ENCODE measurements at places on chromosomes 1 and 21.

DNA sequence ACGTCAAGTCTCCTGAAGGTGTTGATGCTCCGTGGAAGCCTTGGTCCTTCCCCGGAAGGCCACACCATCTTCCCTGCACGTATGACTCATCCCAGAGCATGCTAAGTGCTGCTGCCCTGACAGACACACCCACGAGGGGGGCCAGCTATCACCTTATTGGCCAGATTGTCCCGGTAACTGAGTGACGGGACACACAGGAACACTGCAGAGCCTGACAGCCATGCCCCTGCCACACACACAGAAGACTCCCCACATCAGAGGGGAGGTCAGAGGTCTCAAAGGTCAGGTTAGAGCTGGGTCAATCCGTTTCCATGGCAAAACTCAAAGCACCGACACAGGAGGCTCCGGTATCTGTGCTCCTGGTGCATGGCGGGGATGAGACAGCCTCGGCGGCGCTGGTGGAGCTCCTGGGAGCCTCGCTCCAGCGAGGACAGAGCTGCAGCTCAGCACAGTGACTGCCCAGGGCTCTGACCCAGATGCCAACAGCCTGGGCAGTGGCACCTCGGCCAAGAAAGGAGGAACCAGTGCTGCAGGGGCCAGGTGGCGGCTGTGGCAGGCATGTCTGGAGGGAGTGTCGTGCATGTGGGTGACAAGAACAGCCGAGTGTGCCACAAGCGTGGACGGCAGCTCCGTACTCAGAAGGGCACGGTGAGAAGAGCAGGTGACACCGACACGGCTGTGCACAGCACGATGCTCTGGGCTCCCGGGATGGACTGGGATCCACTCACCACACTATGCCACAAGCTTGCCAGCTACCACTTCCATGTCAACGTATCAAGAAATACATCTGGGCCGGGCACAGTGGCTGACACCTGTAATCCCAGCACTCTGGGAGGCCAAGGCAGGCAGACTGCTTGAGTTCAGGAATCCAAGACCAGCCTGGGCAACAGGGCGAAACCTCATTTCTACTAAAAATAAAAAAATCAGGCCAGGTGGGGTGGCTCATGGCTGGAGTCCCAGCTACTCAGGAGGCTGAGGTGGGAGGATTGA, 14.8 kb upstream of the TMEM240 start:
- DNase-seq, result peak; percentile 81

- no peak for DNase-seq
Measured at GRCh38 chr21:29184037-29184436, 53.6 kb downstream of the MAP3K7CL start.

DNA sequence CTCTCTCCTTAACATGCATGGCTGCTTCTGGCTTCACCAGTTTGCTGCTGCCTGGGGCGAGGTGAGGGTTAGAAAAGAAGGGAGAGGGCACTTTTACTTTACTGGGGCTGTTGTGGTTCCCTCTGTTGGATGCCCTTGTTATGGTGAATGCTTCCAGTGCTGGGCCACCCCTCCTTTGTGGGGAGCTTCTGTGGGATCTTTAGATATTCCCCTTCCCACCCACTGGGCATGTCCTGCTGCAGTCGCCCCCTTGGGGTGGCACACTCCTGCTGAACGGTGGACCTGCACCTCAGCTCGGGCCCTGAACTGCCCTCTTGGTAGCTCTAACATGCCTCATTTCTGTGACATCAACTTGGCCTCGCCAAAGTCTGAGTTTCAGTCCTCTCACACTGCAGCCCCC, 6.0 kb downstream of the TNN start:
- DNase-seq, result no peak

DNA sequence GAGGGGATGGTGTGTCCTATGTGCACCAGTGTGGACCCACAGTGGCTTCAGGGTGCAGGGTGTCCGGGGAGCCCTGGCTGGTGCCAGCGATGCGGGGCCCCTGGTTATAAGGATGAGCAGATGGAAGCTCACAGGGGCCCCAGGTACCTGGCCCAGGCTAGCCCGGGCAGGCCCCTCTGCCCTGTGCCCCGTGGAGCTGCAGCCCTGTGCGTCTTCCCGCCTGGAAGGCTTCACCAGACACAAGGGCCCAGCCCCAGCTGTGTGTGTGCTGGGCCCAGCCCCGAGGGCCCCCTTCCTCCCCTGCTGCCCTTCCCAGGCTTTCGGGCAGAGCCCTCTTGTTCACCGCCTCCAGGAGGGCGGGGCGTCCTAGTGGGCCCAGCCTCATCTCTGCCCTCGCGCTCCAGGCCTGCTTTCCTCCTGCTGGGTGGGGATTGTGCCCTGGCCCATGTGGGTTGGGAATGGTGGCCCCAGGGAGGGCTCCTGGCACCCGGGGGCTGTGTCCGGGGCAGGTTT, 15.9 kb downstream of the PFKL start:
- DNase-seq, result no peak

DNA sequence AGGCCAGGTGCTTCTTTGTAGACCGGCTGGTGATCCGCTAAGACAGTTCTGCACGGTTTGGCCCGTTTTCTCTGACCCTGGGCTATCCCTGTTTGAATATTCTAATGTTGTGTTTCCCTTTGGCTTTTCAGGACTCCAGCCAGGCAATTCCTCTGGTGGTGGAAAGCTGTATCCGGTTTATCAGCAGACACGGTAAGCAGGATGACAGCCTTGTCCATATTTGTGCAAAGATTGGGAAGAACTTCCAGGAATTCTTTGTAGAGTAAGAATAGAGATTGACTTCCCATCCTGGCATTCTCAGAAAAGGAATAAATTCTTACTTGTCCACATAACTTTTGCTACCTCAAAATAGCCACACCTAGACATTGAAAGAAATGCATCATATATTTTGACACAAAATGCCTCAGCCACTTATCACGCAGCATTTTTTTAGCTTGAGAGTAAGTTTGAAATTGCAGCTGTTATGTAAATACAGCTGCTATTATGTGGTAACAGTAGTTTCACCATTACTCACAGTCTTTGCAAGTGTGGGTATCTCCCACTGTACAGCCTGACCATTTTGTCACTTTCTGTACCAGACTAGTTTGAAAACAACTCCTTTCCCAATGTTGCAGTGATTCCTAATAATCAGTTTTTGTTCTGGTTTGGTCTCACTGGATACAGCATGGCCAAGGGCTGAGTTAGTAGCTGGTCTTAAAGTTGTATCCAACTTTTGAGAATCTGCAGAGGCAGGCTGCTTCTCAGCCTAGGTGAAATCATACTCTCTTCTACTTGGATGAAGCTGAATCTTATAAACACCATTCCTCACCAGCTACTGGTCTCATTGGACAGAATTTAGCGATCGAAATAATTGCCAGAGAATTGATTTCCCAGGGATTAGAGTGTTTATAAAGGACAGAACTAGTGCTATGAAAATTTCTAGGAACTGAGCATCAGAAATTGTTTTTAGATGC, 40.0 kb upstream of the IKBKE start:
- DNase-seq, result peak; percentile 71

- no peak for DNase-seq
Measured at GRCh38 chr1:115176189-115176588, 86.9 kb upstream of the TSPAN2 start.

DNA sequence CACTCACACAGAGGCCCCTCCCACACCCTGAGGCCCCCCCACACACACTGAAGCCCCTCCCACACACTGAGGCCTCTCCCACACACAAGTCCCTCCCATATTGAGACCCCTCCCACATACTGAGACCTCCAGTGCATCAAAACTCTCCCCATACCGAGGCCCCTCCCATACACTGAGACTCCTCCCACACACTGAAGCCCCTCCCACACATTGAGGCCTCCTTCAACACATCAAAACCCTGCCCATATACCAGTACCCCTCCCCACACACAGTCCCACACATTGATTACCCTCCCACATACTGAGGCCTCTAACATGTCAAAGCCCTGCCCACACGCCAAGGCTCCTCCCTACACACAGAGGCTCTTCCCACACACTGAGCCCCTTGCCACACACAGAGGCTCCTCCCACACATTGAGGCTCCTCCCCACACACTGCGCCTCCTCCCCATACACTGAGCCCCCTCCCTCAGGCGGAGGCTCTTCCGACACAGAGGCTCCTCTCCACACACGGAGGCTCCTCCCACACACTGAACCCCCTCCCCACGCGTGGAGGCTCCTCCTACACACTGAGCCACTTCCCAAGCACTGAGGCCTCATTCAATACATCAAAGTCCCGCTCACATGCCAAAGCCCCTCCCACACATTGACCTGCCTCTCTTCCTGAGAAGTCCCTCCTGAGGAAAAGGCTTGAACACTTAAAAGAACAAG, 392.3 kb downstream of the CAMTA1 start:
- no peak for DNase-seq

DNA sequence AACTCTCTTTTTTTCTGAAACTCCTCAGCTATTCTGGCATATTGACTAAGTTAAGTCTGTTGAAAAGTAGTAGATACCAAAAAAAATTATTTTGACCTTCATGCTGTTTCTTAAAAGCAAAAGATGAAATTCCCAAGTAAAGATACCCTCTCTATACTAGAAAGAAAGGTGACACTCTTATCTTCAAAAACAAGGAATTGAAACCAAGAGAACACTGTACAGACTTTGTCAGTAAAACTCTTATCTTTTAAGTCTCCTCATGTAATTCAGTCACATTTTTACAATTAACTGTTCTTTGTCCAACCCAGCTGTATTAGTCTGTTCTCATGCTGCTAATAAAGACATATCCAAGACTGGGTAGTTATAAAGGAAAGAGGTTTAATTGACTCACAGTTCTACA, 496.2 kb downstream of the LTN1 start:
- no peak for DNase-seq

- DNase-seq, result no peak
Measured at GRCh38 chr1:41887365-41887764, 31.4 kb downstream of the HIVEP3 start.

DNA sequence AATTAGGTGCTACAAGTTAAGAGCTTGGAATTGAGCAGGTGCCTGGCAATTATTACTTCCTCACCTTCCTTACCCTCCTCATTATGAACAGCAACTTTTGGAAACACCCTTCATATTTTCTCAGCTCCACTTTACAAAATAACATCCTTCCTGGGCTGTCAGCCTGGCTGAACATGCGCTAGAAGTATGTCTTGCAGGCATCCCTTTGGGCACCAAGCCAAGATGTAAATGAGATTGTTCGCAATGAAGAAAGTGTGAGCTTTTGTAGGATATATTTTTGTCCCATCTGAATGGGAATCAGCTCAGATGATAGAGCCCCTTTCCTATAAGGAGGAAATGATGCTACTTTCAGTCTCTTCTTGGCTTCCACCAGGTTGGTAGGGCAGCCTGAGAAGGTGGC, 245.9 kb downstream of the KAZN start:
- DNase-seq, result no peak

DNA sequence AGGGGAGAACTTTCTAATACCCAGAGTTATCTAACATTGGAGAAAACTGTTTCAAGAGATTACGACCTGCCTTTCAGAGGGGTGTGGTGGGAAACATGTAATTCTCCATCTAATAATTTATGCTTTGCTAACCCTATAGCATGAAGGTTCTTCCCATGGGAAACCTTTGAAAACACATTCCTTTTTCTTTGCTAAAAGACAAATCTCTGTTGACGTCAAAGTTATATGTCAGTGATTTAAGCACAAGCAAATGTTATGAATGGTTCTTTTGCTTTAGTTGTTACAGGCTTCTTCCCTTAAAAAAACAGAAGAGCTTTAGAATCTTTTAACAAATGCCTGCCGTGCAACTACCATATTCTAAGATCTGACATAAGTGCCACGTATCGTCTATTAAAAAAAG, 19.2 kb downstream of the FMO2 start:
- DNase-seq, result peak; percentile 26

DNA sequence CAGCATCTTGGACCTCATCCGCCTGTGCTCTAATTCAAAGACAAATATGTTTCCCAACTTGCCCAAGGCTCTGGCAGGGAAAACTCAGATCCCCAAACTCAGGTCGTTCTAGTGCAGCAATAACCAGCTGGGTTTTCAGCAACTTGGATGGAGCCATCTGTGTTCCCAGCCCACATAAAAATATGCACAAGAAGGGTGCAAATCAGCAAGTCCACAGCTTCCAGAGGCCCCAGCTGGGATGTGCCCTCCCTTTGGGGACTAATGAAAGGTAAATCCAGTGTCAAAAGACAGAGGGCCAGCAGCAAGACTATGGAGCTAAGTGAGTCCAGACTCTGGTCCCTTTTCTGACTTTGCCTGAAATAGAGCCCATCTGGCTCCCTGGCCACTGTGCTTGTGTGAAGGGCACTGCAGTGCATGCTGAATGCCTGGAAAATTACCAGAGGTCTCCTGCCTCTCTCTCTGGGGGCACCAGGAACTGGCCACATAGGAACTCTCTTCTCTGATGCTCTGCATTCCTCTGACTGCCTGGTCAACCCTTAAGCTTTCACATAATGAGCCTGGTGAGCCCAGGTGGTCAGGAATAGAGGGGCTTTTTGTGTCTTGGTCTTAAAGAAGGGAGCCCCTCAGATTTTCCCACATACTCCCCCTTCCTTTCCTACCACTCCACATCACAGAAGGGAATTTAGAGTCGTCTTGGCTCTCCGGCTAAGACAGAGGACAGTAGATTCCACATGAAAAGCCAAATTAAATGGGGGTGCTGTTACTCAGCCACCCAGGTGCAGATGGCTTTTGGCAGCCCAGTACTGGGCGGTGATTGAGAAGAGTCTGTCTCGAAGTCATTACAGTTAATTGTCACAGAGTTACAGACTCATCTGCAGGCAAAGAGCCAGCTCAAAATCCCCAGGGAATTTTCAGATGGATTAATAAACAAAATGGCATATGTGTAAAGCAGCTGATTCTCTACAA, 88.1 kb upstream of the C1orf21 start:
- DNase-seq, result no peak

DNA sequence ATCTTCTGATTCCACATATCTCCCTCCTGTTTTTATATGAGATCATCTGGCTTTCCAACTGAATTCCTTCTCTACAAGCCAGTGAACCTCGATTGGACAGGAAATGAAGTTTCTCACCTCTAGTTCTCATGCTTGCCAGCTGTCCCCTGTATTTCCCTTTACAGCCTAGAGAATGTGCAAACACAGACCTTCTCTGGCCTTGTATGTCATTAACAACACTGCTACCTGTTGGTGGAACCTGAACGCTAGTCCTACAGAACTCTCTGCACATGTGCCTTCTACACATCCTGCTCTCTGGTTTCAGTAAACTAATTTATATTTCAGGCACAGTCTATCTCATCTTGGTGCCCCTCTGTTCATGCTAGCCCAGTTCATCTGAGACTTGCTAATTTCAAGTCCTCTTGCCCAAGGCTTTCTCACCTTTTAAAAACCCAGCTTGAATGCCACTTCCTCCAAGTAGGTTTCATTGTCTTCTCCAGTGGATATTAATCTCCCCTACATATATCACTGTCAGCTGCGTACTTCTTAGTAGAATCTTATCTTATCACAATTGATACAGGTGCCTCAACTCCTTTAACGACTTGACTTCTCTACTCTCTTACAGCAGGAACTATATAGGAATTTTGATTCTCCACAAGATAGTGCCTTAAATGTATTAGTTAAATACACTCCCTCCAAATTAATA, 549.9 kb downstream of the PLPP3 start:
- no peak for DNase-seq

DNA sequence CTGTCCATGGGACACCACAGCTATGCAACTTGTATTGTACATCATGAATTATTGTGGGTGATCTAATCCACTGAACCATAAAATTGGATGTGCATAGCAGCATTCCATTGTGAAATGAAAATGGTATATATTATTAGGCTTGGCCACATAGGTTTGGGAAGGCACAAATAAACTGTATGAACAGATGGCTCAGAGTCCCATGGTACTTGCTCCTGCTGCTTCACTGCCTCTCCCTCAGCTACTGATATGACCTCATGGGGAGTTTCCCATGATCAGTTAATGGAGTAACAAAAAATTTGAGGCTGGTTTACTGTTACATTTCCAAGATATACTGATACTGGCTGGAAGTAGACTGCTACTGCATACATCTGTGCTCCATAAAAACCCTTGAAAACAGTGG, 152.7 kb upstream of the NEGR1 start:
- DNase-seq, result peak; percentile 8

- DNase-seq, result no peak
Measured at GRCh38 chr1:206786212-206786886, 14.1 kb upstream of the IL10 start.

All from fibroblast of skin of right biceps (primary cell).